ENCODE measurements at places on chromosomes 1 and 21.
A peak's percentile ranks its signal among the peaks of the same experiment; 100 is the strongest.

GRCh38 chr1:41642922-41643821, 158.7 kb upstream of the EDN2 start:
- ATAC-seq: no peak

GRCh38 chr1:56345831-56346230, 233.5 kb downstream of the PLPP3 start:
- no peak for ATAC-seq

- ATAC-seq: peak; percentile 66
Measured at GRCh38 chr1:23470282-23471070, 13.5 kb downstream of the ASAP3 start.

GRCh38 chr1:113040041-113040440, 33.0 kb upstream of the LRIG2 start:
- no peak for ATAC-seq

DNA sequence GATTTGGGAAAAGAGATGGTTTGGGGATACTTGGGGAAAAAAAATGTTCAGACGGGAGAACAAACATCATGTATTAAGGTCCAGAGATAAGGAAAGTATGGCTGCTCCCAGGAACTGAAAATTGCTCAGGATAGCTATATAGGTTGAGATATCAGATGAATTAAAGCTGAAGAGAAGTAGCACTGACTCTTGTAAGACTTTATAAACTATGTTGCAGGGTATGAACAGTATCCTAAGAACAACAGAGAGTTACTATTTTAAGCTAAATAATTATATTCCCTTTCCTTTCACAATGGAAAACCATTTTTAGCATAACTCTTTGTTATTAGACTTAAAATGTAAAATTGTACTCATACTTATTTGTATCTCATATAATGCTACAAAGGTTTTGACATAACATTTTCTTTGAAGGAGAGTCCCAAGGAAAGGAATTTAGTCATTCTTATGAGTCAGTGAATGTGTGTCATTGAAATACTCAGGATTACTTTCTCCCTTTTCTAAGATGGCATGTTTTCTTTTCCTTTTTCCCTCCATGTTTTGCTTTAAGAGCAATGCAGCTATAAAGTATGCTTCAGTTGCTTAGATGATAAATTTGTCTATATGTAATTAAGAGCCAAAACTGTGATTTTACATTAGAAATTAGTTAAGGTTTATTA, 139.4 kb upstream of the KIAA1614 start:
- no peak for ATAC-seq

- ATAC-seq: no peak
Measured at GRCh38 chr1:53631622-53632310, 107.2 kb downstream of the GLIS1 start.

DNA sequence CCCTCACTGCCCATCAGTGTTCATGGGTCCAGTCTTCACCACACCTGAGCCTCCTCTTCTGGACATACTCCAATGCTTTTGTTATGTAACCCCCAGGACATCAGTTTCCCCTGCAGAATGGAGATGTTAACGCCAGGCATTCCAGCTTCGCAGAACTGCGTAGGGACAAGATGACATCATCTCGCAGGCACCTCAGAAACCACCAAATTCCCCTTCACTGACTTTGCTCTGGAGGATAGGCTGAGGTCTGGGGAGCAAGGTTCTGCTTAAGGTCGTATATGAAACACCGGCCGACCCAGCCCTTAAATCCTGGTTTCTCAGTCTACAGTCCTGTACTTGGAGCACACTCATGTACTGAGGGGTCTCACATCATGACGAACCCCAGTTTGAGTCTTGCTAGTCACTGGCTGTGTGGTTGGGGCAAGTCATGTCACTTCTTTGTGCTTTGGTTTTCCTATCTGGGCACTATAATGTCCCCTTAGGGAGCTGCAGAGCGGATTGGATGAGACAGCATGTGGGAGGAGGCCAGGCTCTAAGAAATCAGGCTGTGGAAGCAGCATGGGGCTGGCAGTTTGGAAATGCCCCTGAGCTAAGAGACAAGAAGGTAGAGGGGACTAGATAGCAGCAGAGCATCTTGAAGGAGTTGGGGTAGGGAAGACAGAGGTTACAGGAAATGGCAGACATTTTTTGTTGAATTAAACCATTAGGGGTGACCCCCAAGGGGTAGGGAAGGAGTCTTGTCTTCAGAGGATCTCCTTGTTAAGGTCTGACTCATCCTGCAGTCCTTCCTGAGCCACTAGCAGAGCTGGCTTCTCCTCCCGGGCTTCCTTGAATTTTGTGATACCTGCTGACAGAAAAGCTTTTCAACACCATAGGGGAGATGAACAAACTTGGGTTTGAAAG, 138.3 kb downstream of the FOXD2 start:
- no peak for ATAC-seq

DNA sequence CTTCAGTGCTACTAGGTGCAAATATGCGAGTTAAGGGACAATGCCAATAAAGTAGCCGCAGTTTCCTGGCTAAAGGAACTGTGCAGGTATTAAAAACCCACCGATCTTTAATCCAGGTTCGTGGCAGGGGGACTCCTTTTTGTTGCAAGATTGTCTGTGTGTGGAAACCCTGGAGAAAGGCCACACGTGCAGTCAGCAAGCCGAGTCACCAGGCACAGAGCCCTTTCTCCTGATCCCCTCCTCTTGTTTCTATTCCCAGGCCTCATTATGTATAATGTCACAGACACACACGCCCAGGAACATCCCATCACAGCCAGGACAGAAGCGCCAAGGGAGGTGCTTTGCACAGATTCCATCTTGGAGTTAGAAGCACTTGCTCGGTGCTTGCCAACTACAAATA, 528.9 kb downstream of the KIF26B start:
- no peak for ATAC-seq

GRCh38 chr1:109433322-109433721, 7.1 kb upstream of the PSMA5 start:
- no peak for ATAC-seq

DNA sequence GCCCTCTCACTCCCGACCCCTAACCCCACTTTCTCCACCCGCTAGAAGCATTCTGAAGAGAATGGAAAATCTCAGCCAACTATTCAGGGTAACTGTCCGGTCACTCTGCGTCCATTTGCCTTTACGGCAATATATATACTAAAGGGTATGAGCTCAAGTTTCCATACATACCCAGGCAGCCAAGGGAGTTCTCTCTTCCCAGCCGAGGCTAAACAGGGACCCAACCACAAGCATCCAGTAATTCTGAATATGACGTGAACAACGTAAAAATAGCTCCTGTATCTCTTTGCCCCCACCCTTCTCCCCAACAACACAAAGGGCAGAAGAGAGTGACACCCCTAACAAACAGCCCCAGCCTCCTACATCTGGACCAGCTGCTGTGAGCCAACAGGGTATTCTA, 67.7 kb downstream of the SSBP3 start:
- no peak for ATAC-seq

GRCh38 chr1:159934136-159935039, 9.1 kb upstream of the TAGLN2 start:
- ATAC-seq: no peak

- peak; percentile 82 for ATAC-seq
Measured at GRCh38 chr1:183218971-183219615, 33.0 kb downstream of the LAMC2 start.

All from gastroesophageal sphincter (tissue), 4 donors.